Brain pericyte (primary cell): ENCODE measurements at places on chromosomes 3 and 15.

DNA sequence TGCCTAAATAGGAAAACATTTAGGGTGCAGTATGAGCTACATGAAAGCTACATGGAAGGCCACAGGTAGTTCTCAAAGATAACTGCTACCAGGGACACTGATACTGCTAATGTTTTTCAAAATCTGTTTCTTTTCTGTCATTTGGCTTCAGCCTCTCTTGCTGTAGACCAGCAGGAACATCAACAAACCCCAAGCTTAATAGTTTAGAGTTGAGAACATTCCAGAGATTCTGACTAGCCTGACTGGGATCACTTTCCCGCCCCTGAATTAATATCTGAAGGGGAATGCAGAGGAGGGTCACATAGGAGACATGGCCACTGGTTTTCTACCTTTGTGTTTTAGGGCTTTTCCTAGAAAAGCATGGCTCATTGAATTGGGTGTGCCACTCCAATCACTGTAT, 16.9 kb upstream of the C3orf38 start:
- no peak for DNase-seq

GRCh38 chr15:41354371-41354770, 21.7 kb downstream of the NUSAP1 start:
- no peak for DNase-seq

DNA sequence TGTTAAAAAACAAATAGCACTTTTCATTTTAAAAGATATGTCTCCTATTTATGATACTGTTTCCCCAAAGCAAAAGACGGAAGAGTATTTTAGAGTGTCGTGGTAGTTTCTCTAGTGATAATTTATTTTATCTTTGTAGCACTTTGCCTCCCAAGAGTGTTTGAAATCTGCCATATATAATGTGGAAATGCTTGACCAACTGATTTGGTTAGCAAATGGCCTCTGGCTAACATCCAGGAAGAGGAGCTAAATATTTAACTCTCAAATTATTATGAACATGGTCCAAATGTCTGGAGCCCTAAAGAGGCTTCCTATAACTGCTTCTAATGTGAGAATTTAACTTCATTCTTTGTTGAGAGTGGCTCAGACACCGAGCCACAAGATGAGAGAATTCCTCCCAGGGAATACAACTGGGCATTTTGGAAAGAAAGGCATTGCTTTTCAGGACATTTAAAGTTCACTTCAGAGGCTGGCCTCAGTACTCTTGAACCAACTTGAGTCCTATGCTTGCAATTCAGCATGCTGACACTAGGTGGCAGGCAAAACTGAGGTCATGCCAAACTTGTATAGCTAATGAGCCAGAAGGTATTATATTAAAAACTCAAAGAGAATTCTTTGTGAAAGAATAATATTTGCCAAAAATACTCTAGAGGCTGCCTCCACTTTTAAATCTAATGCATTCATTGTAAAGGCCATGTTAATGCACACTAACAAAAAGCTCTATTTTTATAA, 104.5 kb downstream of the RARB start:
- no peak for DNase-seq

DNA sequence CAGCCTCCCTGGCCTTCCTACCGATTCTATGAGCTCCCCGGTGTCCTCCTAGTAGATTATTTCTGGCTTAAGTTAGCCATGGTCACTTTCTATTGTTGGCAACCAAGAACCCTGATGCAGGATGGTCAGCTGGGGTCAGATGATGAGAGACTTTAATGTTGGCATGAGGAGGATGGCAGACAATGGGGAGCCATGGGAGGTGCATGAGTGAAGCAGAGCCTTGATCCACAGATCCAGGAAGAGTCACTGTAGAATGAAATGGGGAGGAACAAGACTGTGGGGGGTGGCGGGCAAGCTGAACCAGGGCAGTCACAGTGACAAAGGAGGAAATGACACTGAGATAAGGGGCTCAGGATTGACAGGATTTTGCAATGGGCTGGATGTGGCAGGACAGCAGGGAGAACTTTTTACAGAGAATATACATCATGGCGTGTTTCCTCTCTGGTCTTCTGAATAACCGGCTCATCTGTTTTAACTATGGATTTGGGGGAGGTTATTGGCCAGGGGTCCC, 60.9 kb downstream of the RPLP1 start:
- DNase-seq: no peak

DNA sequence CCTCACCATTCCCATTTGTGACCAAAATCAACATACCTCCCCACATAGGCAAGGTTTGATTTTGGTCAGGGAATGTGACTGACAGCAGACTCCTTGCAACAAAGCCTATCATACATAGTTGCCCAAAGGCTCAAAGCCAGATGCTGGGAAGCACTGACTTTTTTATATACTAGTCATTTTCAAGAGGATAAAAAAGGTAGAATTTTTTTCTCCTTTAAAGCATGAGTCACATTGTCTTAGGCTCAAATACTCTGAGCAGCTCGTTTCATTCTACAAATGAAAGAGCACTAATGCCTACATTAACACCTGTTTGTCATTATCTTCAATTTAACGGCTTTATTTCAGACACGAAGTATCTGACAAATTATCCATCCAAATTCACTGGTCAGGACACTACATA, 36.2 kb downstream of the ICE2 start:
- DNase-seq: no peak

DNA sequence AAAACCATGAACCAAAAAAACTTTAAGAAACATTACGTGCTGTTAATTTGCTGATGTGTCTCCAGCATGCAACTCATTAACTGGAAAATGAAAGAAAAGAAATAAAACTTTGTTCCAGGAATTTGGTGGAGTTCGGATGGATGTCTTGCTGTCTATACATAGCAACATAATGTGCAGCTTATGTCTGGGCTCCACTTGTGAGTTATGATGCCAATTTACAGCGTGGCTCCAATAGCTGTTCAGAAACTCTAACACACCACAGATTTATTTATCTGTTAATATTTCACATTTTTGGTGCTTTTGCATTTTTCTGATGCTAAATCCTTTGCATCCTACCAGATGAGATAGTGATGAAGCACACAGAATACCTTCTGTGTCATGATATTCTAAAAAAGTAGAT, 45.1 kb downstream of the MAP4 start:
- DNase-seq: no peak

DNA sequence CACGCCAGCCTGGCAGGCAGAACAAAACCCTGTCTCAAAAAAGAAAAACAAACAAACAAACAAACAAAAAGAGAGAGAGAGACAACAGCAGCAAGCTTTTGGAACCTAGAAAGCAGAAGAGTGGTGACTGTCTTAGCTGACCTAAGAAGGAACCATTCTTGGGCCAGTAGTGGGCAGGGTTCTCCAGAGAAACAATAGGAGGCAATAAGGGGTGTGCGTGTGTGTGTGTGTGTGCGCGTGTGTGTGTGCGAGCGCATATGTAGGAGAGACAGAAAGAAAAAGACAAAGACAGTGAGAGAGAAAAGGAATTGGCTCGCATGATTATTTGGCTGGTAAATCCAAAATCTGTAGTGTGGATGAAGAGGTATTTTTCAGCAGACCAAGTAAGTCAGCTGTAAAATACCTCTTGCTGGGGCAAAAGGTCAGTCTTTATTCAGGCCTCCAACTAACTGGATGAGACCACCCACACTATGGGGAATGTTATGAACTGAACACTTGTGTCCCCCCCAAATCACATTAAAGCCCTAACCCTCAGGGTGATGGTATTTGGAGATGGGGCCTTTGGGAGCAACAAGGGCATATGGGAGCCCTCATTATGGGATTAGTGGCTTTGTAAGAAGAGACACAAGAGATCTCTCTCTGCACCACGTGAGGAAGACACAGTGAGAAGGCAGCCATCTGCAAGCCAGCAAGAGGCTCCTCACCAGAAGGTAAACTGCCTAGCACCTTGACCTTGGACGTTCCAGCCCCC, 15.1 kb upstream of the BLM start:
- DNase-seq: no peak
